Glutamatergic neuron (in vitro differentiated cells): ENCODE measurements at places on chromosomes 7 and 10. TPM values are rescaled to one million over a fixed set of nuclear protein-coding genes. Genes with fewer than 3 reads are reported as not detected.

The UPK3BL1 gene
- 21.9 TPM for total RNA-seq

The SH3PXD2A gene
- total RNA-seq, result 16.7 TPM

The RET gene
- 34.7 TPM for total RNA-seq

The SNX13 gene
- 29.9 TPM for total RNA-seq

The VENTX gene
- total RNA-seq, result 1.6 TPM

The AP1S1 gene
- 50.4 TPM for total RNA-seq

The PCGF5 gene
- 3.0 TPM for total RNA-seq

The BMPER gene
- 16.2 TPM for total RNA-seq

The SPDYE16 gene
- total RNA-seq, result 0.20 TPM

The IQUB gene
- 0.98 TPM for total RNA-seq

The LRRD1 gene
- 0.15 TPM for total RNA-seq

The SPRN gene
- total RNA-seq, result 2.0 TPM

The LRGUK gene
- 0.81 TPM for total RNA-seq

The ZMIZ1 gene
- total RNA-seq, result 230 TPM

The TWIST1 gene
- not detected for total RNA-seq

The NEURL1 gene
- total RNA-seq, result 3.1 TPM

The GPR158 gene
- 2.6 TPM for total RNA-seq
